Astrocyte of the spinal cord (primary cell): ENCODE measurements at places on chromosomes 3 and 15.

DNA sequence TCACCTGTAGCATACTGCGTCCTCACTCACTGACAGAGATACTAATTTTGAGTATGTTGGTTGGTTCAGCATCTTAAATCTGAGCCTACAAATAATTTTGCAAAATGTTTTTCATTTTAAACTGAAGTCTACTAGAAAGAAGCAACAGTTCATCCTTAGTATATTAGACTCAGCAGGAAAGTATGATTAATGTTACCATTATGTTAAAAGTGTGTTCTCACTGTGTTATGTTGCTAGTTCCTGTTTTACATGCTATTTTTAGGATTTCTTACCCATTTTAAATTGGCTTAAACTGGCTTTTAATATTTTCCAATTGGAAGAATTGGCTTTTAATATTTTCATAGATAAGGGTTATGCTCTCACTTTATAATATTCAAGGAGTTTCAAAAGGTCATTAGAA is 25.7 kb downstream of the ACKR4 start:
- no peak for DNase-seq

DNA sequence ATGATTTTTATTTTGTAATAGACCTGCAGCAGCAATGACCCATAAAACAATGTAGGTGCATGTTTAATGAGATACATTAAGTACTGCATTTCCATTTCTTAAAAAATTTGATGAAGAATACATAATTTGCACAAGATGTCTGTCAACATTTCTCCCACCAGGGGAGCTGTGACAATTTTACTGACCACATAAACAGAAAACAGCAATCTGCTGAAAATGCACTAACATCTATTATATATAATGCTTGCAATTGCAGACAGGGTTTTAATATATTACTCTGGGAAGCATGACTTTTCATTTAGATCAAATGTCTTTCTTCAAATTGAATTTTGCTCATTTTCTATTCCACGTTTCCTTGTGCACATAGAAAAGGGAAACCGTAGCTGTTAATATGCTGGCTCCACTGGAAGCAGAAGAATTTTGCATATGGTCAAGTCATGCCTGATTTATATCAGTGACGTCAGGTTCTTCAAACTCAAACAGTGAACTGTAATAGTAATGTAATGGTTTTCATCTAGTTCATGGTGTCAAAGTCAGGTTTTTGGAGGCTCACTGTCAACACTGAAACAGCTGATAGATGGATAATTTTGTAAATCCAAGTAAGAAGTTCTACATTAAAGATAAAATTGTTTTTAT is 79.8 kb upstream of the IGF1R start:
- no peak for DNase-seq

- DNase-seq, result no peak
Observed at GRCh38 chr3:17320266-17320665, 422.2 kb downstream of the TBC1D5 start.

DNA sequence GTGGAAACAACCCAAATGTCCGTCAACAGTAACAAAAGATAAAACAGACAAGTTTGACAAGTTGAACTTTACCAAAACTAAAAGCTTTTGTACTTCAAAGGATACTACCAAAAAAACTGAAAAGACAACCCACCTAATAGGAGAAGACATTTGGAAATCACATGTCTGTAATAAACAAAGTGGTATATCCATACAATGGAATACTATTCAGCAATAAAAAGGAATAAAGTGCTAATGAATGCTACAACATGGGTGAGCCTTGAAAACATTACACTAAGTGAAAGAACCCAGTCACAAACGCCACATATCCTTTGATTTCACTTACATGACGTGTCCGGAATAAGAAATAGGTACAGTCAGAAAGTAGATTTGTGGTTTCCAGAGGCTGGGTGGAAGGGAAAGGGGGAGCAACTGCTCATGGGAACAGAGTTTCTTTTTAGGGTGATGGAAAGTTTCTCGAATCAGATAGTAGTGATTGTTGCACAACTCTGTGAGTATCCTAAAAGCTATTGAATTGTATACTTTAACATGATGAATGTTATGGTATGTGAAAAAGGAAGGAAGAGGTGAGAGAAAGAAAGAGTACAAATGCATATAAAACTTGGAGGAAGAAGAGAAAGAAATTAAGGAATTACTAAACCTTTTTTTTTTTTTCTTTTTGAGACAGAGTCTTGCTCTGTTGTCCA is 72.7 kb upstream of the ABHD2 start:
- DNase-seq, result no peak

DNA sequence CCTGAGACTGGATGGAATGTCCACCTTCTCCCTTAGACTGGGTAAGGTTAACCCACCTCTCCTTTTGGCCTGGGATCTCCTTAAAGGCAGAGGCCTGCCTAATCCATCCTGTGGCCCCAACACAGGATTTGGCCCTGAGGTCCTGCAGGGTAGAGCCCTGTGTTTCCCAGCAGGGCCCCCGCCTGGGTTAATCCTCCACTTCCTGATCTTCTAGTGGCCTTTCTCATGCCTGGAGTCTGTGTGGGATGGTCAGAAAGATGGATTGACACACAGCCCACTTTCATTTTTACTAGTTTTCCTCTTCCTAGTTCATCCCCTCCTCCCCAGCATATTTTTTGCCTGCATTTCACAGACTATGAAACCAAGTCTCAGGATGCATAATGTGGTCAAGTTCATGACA is 48.9 kb upstream of the SLC6A6 start:
- no peak for DNase-seq

GRCh38 chr3:21502656-21503055 is 248.4 kb downstream of the ZNF385D start:
- no peak for DNase-seq

DNA sequence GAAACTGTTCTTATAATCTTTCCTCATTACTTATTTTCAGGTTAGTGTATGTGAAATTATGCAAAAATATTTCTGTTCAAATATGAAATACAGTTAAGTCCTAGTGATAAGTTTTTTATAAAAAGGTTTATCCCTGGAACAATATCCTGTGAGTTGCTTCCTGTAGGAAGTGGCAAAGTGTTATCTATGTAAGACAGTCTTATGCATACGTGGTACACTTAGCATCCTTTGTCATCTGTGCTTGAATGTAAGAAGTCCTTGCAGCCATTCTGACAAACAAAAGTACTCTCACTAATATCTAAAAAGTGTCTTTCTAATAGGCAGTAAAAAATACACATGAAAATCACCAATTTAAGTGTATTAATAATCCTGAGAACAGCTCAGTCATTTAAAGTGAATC is 372.5 kb upstream of the BCHE start:
- DNase-seq, result no peak

GRCh38 chr3:147298511-147298982 is 107.8 kb downstream of the ZIC4 start:
- DNase-seq, result peak; percentile 99

DNA sequence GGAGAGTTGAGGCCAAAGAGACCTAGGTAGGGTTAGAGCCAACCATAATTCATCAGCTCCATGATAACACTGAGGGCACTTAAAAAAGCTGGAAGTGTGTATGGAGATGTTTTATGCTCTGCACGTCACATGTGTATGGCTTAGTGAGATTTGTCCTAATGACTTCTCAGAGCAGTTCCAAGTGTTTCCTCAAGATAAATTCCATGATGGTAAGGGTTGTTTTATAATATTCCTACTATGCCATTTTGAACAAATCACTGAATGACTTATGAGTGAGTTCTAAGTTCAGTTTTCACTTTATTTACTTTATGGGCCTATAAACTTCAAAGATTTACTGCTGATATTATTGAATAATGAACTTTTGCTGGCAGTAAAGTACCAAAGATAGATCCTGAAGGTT is 28.1 kb downstream of the TEX9 start:
- no peak for DNase-seq

- DNase-seq, result no peak
Observed at GRCh38 chr15:62079594-62079993, 12.8 kb downstream of the C2CD4A start.

DNA sequence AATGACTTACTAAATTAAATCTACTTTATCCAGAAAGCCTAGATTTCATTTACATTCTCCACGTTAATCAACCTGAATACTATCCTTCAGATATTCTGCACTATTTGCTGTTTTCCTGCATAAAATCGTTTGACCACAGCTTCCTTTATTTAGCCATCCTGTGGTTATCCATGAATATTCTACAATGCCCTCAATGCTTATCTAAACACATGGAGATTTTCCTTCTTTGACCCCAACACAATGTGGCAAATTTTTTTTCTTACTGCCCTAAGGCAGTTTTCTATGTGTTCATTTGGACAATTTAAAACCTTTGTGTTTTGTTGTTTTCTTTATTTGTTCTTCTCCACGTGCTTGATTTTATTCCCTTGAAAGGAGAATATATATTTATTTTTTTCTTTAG is 495.5 kb upstream of the ROBO1 start:
- peak; percentile 55 for DNase-seq

DNA sequence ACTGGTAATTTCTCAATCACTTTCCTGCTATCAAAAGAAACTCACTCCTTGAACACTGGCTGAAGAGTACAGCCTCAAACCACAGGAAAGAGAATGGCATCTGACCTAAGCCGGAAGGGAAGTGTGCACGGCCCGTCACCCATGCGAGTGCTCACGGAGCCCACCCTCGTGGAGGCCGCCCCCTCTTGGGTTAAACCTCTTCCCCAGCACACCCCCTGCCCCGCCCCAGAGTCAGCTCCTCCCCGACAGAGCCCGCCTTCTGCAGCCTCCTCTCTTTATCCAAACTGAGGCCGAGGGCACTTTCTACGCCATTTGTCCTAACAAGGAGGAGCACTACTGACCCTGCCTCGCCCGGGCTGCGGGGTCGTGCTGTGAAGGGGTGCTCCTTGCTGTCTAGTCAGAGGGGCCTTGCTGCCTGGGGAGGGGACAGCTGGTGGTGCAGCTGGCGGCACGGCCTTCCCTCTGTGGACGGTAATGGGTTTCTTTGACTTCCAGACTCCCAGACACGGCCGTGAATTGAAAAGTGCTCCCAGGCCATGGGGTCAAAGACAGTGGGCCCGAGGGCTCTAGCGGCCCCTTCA is 137.7 kb downstream of the NSMCE3 start:
- no peak for DNase-seq

- peak; percentile 84 for DNase-seq
Observed at GRCh38 chr3:178352326-178353005, 183.8 kb upstream of the KCNMB2 start.

DNA sequence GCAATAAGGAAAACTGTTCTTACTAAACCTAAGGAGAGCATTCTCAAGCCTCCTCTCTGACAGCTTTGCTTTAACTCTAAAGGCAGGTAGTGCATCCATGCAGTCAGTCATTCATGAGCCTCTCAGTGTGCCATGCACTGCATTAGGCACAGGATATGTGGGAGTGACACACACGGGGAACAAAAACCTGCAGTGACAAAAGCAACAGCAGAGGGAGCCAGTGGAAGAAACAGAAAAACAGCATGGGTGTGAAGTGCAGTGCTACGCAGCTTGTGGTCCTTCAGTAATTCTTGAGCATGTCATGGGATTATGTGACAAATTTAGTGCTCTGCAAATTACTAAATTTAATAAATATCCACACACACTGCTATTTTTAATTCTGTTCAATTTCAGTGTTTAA is 230.7 kb downstream of the BBX start:
- DNase-seq, result peak; percentile 37

DNA sequence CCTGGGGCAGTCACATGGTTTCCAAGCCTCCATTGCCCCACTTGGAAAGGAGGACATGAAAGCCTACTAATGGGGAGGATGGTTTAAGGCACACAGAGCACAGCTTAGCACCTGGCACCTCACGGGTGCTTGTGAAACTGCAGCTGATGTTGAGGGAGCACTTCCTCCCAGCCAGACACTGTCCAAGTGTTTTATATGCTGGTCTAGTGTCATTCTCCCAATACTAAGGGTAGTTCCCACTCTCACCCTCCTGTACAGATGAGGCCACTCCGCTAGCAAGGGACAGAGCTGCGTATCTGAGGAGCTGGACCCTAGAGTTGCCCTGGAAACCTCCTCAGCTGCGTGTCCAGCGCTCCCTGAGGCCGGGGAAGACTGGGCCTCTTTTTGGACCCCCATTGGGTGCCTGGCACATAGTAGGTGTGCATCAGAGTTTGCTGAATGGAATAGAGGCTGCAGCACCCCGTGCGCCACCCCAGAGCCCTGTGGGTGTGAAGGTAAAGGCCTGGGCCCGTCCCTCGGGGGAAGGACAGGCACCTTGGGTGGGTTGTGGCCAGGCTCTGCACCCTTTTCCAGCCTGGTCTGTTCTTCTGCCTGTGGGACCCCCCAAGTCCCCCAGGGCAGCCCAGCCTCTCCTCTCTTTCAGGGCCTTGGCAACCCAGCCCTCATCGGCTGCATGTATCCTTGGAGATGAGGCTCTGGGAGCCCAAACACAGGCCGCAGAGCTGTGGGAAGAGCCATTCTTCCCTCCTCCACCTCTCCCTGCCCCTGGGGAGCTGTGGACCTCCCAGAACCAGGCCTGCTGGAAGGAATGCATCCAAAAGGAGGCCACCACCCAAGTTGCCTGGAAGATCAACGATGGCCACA is 31.3 kb downstream of the DNASE1L3 start:
- DNase-seq, result no peak

DNA sequence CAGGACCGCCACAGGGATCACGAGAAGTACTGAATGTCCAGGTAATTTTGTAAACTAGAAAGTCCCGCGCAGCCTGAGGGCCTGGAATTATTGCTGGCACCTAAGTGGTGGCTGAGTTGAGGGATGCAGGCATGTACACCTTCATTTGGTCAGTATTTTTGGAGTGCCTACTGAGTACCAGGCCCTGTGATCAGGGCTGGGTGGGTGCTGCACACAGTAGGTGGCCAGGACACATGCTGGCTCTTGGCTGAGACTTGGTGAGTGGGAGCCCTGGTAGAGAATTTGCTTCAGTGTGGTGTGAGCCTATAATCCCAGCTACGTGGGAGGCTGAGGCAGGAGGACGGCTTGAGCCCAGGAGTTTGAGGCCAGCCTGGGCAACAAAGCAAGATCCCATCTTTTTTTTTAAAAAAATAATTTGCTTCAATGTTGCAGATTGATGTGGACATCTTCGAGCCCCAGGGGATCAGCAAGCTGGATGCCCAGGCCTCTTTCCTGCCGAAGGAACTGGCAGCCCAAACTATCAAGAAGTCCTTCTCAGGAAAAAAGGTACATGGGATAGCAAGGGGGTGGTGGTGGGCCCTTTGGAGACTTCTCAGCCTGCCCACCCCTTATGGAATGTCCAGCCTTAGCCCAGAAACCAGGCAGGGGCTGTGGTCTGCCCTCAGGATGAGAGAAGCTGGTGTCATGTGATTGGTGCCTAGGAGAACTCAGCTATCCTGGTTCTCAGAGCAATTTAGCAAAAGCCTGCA is 2.6 kb downstream of the ITIH1 start:
- DNase-seq, result no peak

GRCh38 chr3:128056258-128056657 is 4.0 kb downstream of the SEC61A1 start:
- no peak for DNase-seq

- no peak for DNase-seq
Observed at GRCh38 chr3:56815589-56815988, 13.8 kb upstream of the ARHGEF3 start.
